ENCODE measurements at places on chromosomes 5 and 9.

DNA sequence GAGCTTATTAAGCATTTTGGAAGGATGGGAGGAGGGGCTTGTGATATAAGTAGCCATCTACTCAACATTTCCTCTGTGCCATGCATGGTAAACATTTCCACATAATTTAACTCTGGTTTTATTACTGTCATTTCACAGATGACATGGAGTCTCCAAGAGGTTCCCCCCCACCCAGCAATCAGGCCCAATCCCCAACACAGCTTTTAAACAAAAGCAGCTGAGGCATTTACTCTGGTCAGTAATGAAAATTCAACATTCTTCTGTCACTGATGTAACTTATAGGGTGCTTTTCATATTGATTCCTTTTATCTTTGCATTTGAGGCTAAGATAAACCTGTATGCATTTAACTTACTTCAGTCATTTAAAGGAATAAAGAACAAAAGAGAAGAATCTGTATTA, 128.1 kb downstream of the COL23A1 start:
- DNase-seq = no peak

GRCh38 chr9:110807956-110808598, 139.5 kb downstream of the MUSK start:
- DNase-seq = no peak

DNA sequence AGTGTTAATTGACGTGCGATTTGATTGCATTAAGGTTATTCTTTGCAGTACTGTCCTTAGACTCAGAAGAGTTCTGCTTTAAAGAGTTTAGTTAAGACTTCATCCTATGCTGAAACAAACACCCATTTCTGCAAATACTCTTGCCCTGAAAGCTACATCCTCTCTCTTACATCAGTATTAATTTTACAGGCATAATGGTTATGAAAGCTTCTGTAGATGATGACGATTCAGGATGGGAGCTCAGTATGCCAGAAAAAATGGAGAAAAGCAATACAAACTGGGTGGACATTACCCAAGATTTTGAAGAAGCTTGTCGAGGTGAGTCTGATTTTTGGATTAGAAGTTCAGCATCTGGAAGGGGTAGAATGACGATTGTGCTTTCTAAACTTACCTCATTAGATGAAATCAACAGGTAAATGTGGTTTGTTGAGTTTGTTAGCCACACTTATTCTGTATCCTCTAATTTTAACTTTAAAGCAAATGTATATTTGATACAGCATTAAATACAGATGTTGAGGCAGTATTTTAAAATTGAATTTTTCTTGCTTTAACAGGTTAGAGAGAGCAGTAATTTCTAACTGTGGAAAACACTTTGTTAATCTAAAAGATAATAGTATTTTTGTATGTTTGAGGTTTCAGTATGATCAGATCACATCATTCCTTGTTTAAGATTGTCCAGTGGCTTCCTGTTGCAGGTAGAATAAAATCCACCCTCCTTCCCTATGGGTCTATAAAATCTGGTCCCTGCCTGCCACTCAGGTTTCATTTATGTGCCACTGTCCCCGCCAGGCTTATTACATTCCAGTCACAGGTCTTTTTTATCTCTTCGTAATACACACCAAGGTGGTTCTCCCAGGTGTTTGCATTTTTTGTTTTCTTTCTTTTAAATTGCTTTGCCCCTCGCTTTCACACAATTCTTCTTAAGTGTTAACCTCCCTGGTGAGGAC, 1.3 kb downstream of the NAA35 start:
- no peak for DNase-seq

GRCh38 chr9:135339378-135339973, 140.1 kb upstream of the PPP1R26 start:
- no peak for DNase-seq

DNA sequence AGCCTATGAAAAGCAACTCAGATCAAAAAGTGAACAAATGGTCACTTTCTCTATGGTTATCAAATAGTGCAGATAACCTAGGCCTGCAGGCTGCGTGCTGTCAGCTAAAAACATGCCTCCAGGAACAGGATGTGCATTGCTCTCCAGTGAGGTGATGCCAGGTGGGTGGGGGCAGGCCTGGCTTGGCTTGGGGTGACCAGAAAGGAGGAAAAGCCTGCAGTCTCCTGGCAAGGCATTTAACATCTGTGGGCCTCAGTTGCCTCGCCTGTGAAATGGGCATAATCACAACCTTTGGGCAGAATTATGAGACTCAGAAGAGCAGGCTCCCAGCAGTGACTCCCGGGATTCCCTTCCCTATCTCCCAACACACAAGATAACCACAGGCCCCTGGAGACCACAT, 135.9 kb downstream of the COL23A1 start:
- no peak for DNase-seq

DNA sequence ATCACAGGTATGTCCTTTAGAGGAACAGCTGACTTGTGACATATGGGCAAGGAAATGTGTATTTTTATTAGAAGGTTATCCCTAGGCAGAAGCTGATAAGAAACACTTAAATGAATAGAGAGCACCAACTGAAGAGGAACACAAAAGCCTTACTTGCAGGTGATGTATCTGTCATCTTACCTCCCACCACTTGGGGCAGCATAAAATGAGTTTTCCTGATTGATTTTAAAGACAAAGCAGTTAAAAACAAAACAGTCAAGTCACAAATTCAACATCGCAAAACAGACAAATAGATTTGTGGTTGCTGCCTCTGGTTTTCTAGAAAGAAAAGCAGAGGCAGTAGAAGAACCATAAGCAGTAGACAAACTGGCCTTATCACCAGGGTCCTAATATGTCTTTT, 302.4 kb upstream of the ZNF462 start:
- DNase-seq = no peak

DNA sequence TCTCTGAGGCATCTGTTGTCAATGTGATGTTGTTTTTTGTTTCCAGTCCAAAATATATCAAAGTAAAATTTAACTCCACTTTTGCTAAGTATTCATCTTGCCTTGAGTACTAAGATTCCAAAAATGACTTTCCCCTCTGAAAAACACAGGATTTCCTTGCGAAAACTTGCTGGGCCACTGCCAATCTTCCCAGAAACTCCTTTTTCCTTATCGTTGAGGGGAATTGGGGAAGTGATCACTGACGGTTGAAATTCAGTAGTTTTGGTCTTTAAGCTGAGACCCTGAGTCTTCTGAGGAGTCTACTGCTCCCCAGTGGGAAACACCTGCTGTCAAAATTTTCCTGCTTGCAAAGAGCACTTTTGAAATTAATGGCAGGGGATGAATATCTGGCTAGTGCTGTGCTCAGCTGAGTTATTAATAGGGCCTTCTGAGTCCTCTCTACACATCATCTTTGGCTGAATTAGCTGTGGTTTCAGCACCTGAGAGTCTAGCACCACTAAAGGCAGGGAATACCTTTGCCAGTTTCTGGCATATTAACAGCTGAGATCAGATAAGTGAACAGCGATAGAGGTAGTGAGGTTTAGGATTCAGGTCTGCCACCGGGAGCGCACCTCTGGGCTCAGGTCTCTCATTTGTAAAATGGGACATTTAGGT, 18.0 kb downstream of the TLR4 start:
- no peak for DNase-seq

DNA sequence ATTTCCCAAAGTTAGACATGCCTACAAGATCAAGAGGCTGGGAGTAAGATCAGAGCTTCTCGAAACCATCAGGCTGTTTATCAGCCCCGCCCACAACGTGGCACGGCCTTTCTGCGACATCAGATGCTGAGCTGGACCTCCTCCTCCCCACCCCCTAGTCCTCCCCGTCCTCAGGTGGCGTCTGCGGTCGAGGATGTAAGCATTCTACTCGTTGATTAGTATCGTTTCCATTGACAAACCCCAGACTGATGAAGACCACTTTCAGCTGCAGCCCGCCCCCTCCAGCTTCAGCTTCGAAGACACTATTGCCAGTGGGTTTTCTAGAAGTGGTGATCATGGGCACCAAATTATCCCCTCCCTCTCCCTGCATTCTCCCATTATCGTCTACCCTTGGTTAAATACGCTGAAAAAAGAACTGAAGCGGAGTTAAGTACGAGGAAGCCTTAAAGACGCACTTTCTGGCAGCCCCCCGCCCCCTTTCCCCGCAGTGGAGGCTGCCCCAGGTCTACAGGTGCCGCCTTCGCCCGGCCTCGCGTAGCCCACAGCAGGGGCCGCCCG, 1.1 kb downstream of the PPIC start:
- DNase-seq = peak; percentile 62

DNA sequence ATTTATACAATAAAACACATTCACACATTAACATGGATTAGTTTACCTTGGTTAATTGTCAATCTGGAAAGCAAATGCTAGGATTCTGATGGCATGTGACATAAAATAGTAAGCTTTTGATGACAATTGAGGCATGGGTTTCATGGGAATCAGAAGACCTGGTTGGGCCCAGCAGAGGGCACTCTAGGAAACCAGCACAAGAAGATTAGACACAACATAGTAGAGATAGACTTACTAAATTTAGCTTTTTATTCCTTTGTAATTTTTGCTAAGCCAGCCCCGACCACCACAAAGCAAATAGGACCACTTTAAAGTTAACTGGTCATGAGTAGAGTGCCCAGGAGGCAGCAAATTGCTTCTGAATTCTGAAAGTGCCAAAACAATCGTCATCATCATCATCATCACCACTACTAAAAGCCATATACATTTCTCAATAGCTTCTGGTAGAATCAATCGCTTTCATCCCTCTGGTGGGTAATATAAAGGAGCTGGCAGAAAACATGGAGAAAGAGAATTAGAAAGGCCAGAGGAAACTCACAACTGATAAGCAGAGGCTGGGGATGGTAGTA, 163.2 kb downstream of the ARRDC3 start:
- no peak for DNase-seq

DNA sequence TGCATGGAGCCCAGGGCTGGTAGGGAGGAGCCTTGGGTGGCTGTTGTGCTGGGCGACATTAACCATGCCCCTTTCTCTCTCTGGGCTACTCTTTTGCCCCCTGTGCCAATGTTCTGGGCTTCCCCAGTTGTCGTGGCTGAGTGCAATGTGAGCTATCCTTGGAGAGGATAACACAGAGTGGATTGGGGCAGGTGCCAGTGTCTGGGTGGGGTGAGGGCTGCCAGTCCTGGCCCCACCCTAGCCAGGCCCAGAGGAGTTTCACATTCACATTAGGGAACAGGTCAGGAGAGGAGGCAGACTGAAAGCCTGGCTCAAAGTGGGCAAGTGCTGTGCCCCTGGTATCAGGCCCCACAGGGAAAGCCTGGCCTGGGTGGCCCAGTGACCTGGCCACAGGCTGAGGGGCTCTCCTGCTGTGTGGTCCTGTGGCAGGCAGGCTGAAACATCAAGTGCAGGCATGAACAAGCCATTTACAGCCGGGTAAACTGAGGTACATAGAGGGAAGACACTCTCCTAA, 7.5 kb upstream of the NDST1 start:
- DNase-seq = no peak

DNA sequence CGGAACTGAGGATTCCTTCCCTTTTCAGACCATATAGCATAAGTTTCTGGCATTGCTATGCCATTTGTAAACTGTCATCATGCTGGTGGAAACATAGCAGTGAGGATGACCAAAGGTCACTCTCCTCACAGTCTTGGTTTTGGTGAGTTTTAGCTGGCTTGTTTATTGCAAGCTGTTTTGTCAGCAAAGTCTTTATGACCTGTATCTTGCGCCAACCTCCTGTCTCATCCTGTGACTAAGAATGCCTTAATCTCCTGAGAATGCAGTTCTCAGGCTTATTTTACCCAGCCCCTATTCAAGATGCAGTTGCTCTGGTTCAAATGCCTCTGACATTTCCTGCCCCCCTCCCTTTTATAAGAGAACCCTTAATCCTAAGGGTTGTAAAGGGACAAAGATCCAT, 26.7 kb upstream of the GRIA1 start:
- no peak for DNase-seq

DNA sequence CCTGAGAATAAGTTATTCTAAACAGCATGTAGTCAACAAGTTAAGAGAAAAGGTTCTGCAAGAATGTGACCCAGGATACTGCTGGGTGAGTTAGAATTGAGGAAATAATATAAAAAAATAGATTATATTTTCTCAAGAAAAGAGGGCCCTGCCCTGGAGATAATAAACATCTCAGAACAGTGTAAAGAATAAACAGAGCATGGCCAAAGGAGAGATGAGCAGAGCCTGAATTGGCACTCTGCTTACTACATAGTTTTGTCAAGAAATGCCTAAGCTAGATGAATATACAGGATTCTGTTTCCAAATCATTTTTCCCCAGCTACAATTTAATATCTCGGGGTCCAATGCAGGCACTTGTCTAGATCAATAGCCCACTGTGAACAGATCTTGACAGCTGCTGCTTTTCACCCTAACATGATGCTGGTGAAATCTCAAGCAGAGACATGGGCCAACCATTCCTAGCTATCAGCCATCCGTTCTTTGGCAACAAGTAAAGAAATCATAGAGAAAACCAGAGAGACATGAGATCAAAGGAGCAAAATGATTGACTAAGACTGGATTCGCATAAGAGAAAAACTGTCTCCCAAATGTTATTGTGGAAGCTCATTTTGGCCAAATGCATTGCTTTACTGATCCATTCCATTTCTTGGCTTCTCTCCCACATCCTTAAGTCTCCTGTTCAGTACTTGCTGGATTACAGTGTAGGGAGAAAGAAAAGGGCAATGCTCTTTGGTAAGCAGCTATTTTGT, 173.2 kb downstream of the PRELID2 start:
- DNase-seq = no peak

- DNase-seq = no peak
These were observed 731.6 kb downstream of the BRINP1 start for GRCh38 chr9:118637681-118638080.

GRCh38 chr5:99133921-99134320, 205.1 kb upstream of the CHD1 start:
- no peak for DNase-seq

DNA sequence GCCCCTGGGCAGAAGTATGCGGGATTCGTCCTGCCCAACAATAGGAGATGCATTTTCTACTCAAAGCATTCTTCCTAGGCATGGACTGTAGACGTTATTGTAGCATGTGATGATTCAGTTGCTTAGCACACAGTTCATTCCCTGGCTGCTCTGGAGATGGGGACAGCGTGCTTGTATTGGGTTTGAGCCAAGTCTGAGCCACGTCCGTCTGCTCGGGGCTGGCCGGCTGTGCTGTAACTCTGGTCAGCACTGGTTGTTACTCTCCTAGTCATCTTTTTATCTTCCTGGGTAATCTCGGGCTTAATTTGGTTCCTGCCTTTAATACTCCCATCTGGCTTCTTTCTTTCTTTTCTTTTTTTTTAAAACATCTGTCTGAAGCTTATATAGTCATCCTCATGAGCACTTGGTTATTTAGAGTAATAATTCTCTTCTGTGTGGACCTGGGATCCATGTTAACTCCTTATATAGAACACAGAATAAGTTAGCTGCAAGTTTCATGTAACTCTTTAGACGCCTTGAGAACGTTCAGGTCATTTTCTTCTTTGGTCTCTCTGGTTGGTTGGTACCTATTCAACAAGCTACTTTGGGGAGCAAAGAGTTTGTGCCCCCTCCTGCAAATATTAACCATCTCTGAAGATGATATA, 118.8 kb upstream of the RPS23 start:
- DNase-seq = peak; percentile 26

- peak; percentile 18 for DNase-seq
These were observed 351.8 kb downstream of the SPOCK1 start for GRCh38 chr5:137147346-137147745.

DNA sequence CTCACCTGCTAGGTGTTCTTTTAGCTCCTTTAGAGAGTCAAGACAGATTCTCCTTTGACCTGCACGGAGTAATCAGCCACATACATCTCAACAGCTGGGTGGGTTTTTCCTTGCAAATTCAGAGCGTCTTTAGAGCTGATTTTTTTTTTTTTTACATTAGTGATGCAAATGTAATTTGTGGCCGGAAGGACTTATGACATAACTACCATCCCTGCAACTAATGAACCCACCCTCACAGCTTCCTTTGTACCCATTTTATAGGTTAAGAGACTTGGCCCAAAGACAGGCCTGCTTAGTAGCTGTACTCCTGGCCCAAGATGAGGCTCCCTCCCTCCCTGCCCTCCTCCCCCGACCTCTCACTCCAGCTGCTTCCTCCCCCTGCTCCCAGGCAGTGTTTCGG, 69.9 kb upstream of the NIPAL4 start:
- no peak for DNase-seq
